ENCODE measurements at places on chromosomes 6 and 20.

GRCh38 chr6:37218061-37218460 is 39.5 kb upstream of the TBC1D22B start:
- no peak for DNase-seq

DNA sequence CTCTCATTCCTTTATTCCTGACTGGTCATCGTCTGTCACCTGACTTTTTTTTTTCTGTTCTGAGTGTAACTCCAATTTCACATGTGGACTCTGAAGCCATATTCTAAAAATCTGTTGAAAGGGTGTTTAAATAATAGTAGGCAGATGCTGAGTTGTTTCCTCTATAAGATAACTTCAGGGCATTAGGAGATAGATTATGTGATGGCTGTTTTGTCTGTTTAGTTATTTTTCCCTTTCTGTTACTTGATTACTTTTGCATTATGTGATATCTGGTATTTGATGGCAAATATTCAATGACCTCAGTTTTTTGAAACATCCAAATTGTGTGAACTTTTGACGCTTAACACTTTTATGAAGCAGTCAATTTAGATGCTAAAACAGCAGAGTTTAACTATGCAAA is 486.0 kb downstream of the BCKDHB start:
- DNase-seq = no peak

DNA sequence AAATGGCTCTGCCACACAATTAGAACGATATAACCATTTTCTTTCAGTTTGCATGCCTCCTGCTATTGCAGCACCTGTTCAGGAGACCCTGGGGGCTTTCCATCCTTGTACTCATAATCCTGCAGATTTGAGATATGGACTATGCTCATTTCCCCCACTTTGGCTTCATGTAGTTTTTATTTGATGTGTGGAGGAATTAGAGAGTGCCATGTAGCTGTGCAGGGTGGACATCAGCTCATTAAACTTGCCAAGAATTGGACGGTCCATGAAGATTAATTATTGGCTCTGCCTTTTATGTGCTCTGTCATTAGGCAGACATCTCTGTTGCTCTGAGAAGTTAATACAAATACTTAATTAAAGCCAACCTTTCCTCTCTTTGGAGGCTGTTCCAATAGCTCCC is 66.2 kb upstream of the CD83 start:
- no peak for DNase-seq

- no peak for DNase-seq
Observed at GRCh38 chr6:73169633-73170032, 55.7 kb downstream of the KHDC1L start.

GRCh38 chr20:46709055-46709458 is 392 bp upstream of the SLC2A10 start:
- DNase-seq = no peak

GRCh38 chr6:159713984-159714383 is 13.3 kb upstream of the WTAP start:
- no peak for DNase-seq

DNA sequence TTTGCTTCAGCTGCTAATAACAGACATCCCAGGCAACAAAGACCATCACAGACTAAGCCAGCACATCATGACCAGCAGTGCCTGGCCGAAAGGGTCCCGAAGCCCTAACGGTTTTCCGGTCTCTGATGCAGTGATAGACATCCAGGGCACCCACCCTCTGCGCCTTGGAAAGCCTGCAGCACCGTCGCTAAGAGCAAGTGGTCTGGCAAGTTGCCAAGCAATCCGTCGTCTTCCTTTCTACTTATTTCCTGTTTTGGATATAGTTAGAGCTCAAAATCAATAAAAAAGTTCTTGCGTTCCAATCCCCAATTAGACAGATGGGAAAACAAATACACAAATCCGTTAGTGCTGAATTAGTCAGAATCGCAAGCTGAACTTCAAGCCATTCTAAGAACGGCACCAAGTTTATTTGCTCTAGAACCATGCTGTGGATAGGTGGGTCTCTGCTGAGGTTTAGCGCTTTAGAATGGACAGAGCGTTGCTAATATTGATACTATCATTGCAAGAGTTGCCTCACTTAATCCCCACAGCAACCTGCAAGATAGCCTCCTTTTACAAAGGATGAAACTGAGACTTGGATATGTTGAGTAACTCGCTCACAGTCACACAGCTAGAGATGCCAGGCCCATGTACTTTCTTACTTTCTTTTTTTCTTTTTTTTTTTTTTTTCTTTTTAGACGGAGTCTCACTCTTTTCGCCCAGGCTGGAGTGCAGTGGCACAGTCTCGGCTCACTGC is 163.3 kb upstream of the SNX9 start:
- DNase-seq = peak; percentile 78

GRCh38 chr6:116012471-116012949 is 48.2 kb downstream of the FRK start:
- no peak for DNase-seq

DNA sequence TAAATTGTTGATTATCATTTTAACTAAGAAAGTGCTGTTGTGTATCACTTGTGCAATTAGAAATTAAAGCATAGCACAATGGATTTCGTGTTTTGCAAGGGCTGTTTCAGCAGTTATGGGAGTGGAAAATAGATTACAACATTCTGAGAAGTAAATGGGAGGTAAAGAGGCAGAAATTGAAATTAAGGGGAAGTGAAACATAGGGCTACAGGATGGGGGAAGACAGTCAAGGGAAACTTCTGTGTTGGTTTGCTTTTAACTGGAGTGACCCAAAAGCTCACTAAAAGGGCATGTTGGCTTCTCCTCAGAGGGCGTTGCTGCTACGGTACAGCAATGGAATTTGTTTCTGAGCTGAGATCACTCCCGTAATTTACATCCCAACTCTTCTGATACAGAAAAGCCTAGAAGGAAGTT is 147.5 kb downstream of the BCAS1 start:
- DNase-seq = no peak

DNA sequence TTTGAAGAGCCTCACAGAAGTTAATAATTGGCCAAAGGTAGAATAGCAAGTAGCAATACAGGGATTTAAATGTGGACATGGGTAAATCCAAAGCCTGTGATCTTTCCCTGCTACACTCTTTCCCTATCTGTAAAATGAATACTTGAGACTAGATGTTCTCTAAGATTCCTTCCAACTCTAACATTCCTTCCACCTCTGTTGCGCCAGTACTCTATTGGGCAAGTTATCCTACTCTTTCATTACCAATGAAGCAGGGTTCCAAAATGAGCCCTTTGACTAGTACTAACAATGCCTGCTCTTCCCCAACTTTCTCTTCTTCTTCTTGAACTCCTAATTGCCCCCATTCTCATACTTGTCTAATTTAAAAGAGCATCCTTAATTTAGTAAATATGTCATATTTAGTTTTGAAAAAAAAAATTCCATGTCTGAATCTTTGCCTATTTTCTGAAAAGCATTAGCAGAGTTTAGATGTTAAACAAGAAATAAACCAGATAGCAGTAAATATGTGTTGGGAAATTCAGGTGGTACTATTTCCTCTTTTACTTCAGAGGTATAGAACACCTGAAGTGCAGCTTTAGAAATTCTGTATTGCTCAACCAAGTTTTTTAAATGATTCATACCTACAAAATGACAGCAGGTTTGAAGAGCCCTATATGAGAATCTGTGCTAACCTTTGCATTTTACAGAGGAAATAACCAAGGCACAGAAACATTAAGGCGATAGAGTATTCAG is 35.1 kb upstream of the RSPO3 start:
- no peak for DNase-seq

DNA sequence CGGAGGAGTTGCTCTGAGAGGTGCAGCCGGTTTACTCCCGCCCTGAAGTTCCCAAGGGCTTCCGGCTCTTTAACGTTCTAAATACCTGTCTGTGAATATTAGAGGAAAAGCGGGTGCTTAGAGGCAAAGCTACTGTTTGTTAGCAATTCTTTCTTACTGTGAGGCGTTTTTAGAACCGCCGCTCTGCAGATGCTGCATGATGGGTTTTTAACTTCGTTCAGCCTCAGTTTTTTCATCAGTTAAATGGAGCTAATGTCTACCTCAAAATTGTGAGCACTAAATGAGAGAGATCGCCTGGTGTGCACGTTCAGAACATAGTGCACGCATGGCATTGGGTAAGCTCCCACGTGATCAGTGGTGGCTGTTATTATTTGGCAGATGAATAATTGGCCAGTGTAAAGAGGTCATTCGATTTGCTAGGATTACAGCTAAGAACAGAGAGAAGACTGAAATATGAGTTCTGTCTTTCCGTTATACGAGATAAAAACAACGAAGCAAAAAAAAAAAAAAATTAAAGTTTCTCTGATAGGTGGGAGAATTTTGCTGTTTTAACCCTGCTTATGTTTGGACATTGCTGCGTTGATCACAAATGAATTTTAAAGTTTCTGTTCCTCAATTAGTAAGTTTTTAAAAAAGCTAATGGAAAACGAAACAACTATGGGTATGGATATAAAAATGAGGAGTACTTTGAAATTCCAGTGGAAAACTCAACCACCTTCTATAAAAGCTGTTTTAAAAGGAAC is 660 bp upstream of the TFB1M start:
- DNase-seq = peak; percentile 89

DNA sequence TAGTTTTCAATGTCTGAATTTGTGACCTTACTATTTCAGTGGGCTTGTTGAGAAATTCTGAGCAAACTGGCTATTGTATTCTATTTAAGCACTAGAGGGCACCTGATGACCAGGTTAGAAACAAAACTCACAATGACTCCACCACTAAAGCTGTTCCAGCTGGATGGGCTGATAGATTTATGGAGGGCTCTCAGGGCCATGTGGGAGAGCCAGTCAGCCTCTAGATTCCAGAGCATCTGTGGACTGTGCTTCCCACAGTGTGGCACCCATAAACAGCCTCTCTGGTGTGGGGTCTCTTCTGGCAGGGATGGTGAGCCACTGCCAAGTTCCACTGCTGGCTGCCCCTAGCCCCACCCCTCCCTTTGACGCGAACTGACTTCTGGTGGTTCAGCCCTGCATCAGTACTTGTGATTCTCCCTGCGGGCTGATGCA is 29.2 kb downstream of the C6orf58 start:
- peak; percentile 11 for DNase-seq

GRCh38 chr20:58142843-58143185 is 85.6 kb downstream of the ANKRD60 start:
- no peak for DNase-seq

GRCh38 chr6:111265842-111266241 is 178.5 kb downstream of the SLC16A10 start:
- DNase-seq = no peak

DNA sequence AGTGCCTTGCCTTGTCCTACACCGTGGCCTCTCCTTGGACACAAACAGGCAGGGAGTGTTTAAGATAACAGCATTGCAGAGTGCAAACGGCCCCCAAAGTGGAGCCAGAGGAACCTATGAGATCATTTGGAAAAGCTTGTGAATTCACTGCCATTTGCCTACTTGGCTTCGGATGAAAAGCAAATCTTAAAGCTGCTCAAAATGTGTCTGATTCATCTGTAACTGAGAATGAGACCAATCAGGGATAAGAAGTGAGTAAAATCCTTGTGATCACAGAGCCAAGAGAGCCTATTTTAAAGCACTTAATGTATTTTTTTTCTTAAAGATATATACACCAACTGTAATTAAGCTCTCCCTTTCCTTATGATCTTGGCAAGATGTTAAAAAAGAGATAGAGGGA is 65.7 kb upstream of the BACH2 start:
- DNase-seq = no peak

GRCh38 chr20:62201173-62202082 is 18.6 kb downstream of the MTG2 start:
- no peak for DNase-seq

DNA sequence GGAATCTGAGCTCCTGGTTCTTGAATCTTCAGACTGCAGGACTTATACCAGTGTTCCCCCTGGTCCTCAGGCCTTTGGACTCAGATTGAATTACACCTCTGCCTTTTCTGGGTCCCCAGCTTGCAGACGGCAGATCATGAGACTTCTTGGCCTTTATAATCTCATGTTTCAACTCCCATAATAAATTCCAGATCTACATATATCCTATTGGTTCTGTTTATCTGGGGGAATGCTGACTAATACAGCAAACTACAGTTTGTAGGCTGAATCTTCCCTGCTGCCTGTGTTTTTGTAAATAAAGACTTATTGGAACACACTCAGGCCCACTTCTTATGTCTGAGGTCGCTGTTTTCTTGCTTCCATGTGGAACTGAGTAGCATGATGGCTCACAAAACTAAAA is 184.7 kb downstream of the HDGFL1 start:
- DNase-seq = no peak

GRCh38 chr6:40816601-40817000 is 222.4 kb downstream of the UNC5CL start:
- no peak for DNase-seq

DNA sequence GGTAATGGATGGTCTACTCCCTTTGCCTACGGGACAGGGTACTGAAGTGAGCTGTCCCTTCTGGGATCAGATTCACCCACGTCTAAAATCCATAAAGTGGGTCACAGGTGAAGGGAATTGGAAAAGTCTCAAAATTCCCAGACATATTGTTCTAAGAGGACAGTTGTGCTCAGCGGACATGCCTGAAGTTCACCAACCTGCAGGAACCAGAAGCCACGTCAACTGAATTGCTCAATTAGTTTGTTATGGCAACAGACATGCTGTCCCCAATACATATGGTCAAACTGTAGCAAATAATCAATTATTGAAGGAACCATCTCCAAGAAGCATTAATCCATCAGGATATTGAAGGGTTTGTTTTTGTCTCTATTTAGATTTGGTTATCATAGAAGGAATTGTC is 190.2 kb downstream of the FRK start:
- DNase-seq = no peak

GRCh38 chr6:16825784-16826183 is 64.5 kb upstream of the ATXN1 start:
- DNase-seq = no peak

DNA sequence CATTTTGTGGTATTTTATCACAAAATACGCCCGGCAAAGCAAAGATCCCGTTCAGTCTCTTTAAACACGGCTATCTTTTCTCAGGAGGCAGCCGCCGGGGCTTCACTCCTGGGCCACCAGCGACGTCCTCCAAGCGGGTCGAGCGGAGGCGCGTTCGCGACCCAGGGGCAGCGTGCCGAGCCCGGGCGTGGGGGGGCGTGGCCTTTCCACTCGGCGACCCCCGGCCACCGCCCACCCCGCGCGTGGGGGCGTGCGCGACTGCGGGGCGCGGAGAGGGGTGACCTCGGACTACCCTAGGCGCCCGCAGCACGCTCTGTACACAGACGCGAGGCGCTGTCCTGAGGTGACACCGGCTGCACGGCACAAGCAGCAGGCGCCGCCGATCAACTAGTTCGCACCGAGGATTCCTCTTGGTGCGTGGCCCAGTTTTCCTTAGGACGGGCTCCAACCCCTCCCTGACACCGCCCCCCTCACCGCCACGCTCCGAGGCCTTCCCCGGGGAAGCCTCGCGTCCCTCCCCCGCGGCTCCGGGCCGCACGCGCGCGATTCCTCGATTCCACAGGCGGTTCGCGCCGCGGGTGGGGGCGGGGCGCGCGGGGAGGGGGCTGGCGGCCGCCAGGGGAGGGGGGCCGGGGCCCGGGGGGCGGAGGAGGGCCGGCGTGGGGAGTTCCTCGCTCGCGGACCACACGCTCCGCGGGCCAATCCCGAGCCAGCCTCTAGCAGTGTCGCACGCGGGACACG is 1.1 kb upstream of the JARID2 start:
- DNase-seq = peak; percentile 60

GRCh38 chr6:938271-938905 is 245.4 kb upstream of the EXOC2 start:
- no peak for DNase-seq
